MCF 10A (cell line): ENCODE measurements at places on chromosomes 3 and 15.
A peak's percentile ranks its signal among the peaks of the same experiment; 100 is the strongest.

- no peak for DNase-seq
Observed at GRCh38 chr3:129233538-129233937, 15.9 kb upstream of the COPG1 start.

DNA sequence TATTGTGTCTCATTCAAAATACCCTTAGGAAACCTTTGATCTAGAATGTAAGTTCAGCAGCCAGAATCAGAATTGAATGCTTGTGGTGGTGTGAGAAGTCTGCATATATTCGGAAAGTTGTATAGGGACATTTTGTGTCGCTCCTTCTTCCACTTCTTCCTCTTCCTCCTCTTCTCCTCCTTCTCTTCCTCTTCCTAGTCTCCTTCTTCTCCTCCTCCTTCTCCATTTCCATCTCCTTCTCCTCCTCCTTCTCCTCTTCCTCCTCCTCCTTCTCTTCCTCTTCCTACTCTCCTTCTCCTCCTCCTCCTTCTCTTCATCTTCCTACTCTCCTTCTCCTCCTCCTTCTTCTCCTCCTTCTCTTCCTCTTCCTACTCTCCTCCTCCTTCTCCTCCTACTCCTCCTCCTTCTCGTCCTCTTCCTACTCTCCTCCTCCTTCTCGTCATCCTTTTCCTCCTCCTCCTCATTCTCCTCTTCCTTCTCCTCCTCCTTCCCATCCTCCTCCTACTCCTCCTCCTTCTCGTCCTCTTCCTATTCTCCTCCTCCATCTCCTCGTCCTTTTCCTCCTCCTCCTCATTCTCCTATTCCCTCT is 749.3 kb upstream of the GOLIM4 start:
- no peak for DNase-seq

- DNase-seq = peak; percentile 41
Observed at GRCh38 chr3:194574639-194575483, 58.4 kb downstream of the TMEM44 start.

- no peak for DNase-seq
Observed at GRCh38 chr3:176523114-176523513, 674.2 kb downstream of the TBL1XR1 start.
